Uterus (tissue), 4 donors: ENCODE measurements at places on chromosomes 5 and 9.

- DNase-seq = peak; percentile 93
Observed at GRCh38 chr9:137459152-137459600, at the start of gene NSMF. NSMF (minus strand) TSS chr9:137459334; CDS start chr9:137459102, 232 bp downstream.

GRCh38 chr5:68848091-68848490 lies 245.7 kb upstream of the SLC30A5 start:
- no peak for DNase-seq

GRCh38 chr9:113609562-113610318 lies 146.2 kb downstream of the RGS3 start:
- DNase-seq = peak; percentile 77

GRCh38 chr5:173321886-173322285 lies 6.3 kb downstream of the STC2 start:
- no peak for DNase-seq

GRCh38 chr9:3458806-3459475 lies 66.9 kb downstream of the RFX3 start:
- DNase-seq = no peak

DNA sequence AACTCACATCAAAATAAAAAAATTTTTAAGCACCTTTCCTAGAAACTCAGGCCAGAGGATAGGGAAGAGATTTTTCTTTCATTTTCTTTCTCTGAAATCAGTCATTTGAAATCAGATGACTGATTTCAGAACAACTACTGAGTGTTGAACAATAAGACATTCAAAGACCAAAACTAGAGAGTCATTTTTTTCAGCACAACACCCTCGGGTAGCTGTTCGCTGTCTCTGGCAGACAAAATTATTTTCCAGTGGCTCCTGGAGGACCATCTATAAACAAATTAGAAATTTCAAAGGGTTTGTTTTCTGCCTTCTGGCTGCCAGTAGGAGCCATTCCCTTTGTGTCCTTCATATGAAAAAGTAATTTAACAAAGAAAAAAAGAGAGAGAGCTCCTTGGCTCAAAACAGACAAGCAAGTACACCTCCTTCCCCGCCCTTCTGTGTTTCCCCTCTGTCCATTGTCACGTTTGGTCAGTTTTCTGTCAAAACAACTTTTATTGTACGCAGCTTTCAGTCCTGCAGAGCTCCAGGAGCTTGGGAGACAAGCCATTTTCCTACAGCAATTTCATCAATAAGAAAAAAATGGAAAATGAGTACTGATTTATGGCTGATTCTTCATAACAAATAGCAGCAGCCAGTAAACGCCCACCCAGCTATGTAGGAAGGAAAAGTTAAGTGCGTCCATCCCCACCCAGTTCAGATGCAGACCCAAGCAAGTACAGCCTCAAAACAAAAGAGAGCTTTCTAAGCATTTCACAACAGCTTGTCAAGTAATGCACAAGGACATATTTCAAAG lies 405.2 kb downstream of the ZNF608 start:
- DNase-seq = peak; percentile 41

DNA sequence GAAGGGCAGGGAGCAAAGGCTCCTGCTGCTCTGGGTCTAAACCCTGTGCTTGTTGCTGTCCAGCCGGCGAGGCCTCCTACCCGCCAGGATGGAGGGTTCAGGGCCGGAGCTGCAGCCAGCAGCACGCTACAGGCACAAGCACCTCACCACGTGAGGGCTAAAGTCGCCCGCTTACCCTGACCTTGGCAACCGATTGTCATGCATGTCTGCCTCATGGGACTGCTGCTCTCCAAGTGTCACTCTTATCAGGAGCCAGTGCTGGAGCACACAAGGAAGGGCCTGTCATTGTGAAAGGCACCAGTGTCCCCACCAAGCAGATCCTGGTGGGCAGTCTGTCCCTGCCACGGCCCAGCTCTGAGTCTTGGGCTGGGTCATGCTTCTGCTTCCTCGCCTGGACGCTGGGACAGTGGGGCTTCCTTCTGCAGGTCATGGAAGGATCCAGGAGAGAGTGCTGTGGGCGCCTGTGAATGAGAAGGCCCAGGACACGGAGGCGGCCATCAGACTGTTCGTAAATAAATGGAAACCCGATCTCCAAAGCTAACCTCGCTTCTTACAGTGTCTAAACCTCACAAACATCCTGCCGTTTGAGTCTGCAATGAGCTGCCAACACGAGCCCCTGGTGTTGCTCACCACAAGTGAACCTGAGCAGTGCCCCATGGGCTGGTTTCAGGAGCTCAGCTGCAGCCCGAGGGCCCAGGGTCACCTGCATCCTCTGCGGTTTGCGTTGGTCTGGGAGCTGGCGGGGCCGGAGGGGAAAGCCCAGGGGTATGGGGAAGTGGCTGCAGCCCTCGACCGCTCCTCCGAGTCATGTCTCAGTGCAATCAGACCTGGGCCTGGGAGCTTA lies 58.2 kb upstream of the RXRA start:
- no peak for DNase-seq

- no peak for DNase-seq
Observed at GRCh38 chr9:78606001-78606379, 309.1 kb downstream of the PSAT1 start.

DNA sequence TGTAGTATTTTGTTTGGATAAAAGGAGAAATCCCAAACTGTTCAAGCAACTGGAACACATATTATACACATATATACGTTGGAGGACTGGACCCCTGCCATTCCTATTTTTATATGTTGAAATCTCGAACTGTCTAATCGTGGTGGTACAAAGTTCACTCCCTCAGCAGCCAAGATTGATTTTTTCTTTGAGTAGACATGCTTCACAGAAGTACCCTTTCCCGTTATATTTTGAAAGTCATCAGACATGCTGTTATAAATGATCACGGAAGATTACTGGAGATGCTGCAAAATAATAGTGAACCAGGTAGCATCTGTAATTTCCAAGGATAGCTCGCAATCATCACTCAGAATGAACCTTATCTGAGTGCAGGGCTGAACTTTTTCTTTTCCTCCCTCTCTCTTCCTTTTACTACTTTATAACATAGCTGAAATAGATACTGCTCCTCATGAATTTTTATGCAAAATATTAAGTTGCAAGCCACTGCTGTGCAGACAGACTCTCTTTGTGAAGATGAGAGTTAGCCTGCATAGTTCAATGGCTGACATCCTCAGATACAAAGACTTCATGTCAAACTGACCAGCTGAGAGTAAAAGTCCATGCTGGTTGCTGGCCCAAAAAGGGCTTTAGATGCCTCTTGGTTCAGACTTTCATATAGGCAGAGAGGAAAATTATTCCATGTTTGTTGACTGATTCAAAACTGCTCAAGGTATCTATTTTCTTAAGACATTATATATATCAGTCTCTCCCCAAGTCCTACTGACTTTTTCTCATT lies 451.9 kb downstream of the TMEM38B start:
- no peak for DNase-seq

GRCh38 chr9:84759300-84759750 lies 89.8 kb downstream of the NTRK2 start:
- DNase-seq = no peak

DNA sequence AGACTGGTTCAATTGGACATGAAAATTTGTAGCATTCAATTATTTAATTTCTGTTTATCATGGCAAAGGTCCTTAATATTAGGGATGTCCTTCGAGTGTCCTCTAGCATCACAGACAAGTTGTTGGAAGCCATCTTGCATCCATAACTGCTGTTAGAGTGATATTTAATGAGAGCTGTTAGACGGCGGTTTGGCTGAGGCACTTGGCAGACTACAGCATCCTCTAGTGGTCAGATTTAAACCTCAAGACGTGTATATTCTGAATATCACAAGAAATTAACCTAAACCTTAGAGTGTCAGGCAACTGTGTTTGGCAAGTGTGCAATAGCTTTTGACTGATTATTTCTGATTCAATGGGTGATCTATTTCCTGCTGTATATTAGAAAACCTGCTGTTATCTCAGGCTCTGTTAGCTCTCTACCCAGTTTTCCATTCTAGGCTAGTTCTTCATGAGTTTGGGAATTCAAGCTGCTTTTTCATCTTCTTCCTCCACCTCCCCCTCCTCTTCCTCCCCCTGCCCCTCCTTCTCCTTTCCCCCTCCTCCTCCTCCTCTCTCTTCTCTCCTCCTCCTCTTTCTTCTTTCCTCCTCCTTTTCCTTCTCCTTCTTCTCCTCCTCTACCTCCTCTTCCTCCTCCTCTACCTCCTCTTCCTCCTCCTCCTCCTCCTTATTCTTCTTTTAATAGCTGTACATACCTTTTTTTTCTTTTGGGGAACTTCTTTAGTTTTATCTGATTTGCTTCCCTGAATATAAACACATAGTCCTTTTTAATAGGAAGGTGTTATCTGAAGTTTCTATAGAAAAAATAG lies 8.6 kb downstream of the SPINK1 start:
- DNase-seq = peak; percentile 29

DNA sequence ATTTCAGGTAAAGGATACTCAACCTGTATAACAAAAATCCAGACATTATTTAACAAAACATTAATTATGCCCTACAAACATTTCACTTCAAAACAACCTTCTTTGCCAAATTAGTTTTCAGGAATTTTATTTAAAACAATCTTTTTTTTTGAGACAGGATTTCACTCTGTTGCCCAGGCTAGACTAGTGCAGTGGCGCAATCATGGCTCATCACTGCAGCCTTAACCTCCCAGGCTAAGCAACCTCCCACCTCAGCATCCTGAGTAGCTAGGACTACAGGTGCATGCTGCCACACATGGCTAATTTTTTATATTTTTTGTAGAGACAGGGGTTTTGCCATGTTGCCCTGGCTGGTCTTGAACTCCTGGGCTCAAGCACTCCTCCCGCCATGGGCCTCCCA lies 3.9 kb downstream of the FNIP1 start:
- no peak for DNase-seq

- no peak for DNase-seq
Observed at GRCh38 chr9:79689576-79689975, 117.8 kb downstream of the TLE4 start.

GRCh38 chr5:5619546-5619945 lies 197.1 kb downstream of the ICE1 start:
- DNase-seq = no peak

- DNase-seq = no peak
Observed at GRCh38 chr5:59149271-59149670, 566.4 kb downstream of the RAB3C start.

GRCh38 chr9:76257311-76257710 lies 136.9 kb downstream of the RFK start:
- DNase-seq = peak; percentile 43

GRCh38 chr9:115548609-115549260 lies 430.8 kb upstream of the TNC start:
- DNase-seq = no peak

DNA sequence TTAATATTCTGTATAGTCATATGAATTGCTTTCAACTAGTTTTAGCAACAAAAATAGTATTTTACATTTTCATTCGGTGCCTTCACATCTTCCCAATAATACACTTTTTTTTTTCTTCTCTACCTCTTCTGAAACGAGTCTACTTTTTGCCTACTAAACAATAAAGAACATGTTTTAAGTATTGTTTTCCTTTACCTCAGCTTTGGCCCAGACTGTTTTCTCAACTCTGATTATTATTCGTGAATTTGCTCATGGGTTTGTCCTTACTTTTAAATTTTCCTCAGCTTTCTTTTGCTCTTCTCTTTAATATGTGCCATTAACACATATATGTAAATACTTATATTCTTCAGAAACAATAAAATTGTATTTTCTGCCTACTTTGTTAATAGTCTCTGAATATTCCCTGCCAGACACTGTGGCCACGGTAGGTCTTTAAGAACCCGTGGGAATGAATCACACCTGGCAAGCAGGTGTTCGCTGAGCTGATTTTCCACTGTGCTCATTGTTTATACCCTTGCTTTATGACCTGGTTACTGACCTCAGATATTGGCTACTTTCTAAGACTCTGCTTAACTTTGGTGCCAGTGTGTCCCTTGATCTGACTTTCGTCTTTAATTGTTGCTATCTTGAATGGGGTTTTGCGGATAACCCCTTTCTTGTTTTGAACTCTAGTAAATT lies 49.1 kb downstream of the FAM170A start:
- DNase-seq = no peak

DNA sequence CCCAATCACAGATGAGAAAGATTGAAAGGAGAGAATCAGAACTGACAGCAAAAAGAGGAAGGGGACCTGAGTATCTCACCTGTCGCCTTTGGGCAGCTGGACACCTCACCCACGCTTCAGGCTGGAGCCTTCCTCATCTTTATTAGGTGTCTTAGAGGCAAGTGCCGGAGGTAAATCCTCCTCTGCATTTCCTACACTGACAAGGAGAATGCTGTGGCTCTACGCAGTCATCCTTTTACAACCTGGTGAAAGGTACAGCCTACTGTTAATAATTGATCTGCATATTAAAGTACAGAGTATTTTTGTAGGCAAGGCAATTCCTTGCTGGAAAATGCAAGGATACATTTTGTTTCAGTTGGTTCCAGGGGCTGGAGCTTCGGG lies 34.8 kb downstream of the PRLR start:
- DNase-seq = no peak

GRCh38 chr9:80114241-80114640 lies 542.5 kb downstream of the TLE4 start:
- no peak for DNase-seq

- DNase-seq = no peak
Observed at GRCh38 chr9:116223926-116224325, 70.3 kb downstream of the PAPPA start.

- no peak for DNase-seq
Observed at GRCh38 chr9:87214991-87215390, 267.7 kb upstream of the GAS1 start.

DNA sequence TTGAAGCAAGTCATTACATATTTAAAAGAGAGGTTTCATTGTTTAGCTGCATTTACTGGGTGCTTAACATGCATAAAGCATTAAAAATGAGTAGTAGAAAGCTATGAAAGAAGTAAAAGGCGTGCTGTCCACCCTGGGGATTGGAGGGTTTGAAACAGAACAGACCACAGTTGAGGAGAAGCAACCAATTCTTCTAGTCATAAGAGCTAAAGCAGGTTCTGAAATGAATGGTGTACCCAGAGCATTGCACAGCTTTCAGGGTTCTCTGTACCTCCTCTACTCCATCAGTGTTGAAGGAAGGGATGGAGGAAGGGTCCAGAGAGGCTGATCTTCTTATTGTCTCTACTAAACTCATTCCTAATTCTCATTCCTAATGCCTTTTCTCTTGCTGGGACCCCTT lies 68.9 kb downstream of the SH3RF2 start:
- DNase-seq = no peak

DNA sequence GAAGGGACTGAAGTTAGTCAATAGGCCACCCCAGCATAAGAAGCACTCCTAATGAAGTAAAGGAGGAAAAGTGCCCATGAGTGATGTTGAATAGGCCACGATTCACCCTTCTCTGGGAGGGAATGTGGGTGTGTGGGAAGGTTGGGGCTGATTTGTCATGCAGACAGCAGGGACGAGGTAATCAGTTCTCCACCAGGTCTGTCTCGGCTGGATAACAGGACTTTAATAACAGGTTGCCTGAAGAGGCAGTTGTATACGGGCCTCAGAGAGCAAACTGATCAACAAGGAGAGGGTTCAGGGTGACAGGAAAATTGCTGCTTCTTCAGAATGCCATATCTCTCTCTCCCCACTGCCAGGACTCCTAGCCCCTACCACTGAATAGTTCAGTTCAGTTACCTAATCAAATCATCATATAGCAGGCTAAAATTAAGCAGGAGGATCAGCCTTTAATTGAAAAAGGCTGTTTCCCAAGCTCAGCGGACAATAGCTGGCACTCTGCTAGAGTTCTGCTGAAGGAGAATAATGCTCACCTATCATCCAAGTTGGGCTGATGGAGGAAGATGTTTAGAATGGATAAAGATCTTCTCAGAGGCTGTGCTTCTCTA lies 43.6 kb upstream of the SMIM32 start:
- no peak for DNase-seq
